Cardiac fibroblast (primary cell): ENCODE measurements at places on chromosomes 2 and 18.

DNA sequence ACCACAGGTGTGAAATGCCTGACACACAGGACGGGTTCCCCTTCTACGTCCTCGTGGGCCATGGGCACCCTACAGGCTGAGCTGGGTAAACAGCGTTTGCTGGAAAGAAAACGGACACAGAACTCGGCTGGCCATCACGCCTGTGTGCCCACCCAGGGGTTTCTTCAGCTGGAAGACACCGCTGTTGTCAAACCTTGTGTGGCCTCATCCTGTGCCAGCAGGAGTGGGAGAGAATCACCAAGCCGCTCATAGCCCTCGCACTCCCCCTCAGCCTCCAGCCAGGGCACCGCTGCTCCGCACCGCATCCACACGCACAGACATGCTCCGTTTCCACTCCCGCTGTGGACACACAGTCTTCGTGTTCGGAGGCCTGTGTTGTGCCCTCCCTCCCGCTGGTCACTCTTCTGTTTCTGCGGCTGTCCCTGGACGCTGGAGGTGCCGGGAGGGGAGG is 161.4 kb downstream of the PXDN start:
- no peak for DNase-seq

GRCh38 chr2:33317369-33318007 is 159.0 kb upstream of the RASGRP3 start:
- DNase-seq = no peak

GRCh38 chr2:173298536-173299097 is 56.1 kb upstream of the CDCA7 start:
- DNase-seq = peak; percentile 27

DNA sequence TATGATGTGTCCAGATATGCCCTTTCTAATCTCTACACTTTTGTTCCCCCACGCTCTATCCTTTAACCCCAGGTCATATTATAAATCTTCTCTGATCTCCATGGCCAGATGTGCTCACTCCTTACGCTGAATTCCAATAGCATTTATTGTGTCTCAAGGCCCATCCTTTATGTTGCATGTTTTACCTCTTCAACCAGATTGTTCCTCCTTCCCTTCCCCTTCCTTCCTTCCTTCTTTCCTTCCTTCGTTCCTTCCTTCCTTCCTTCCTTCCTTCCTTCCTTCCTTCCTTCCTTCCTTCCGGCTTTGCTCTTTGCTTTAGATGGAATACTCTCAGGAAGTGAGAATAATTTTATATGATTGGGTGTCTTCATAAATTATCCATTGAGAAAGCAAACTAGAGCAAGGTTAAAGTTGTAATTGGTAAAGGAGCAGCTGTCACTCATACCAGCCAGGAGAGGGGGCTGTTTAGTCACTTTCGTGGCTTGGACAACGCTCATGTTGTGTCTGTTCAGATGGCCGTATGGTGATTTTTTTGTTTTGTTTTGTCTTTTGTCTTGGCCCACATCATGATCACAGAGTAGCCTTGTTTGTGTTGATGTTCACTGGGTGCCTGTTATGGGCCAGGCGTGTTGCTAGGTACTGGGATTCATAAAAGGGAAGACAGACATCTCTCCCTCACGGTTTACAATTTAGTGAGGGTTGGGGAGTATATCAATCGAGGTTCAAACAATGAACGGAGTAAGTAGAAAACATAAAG is 68.0 kb downstream of the DAW1 start:
- peak; percentile 78 for DNase-seq

DNA sequence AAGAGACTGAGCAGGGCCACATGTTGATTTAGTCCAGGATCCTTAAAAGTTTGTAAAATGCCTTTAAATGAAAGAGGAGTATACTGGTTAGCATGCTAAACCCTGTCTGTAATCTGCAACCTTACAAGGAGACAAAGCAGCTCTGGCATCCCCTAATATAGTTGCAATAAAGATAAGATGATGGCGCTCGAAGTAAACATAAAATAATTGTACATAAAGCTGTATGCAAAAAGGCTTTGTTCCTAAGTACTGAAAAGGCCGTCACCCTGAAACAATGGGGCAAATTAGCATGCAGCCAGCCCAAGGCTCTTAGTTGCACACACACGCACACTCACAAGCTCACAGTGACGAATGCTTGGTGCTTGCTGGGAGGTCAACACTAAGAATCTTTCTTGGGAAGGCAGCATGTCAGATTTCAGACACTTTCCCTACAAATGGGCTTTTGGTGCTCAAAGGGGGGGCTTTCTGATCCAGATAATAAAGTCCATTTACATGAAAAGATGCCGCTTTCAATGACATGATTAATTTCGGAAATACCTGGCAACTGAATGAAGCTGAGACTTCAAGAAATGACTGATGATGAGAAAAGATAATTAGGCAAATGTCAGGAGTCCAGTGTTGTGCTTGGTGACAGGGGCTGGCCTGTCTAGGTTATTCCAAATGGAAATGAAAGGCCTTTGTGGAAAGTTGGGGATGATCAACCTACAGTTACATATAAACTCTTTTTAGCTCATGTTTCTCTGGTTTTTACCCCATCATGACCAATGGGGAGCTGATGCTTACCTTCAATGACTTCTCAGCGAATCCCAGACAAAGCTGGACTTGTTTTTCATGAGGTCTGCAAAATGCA is 370.3 kb downstream of the MEIS1 start:
- DNase-seq = no peak

GRCh38 chr2:84908948-84909713 is 3.7 kb downstream of the TMSB10 start:
- DNase-seq = no peak

- DNase-seq = peak; percentile 12
Measured at GRCh38 chr2:176446718-176447414, 177.6 kb downstream of the MTX2 start.

- peak; percentile 66 for DNase-seq
Measured at GRCh38 chr2:46966576-46966975, 51.0 kb upstream of the MCFD2 start.

GRCh38 chr2:62814123-62814522 is 108.6 kb downstream of the EHBP1 start:
- DNase-seq = peak; percentile 83

DNA sequence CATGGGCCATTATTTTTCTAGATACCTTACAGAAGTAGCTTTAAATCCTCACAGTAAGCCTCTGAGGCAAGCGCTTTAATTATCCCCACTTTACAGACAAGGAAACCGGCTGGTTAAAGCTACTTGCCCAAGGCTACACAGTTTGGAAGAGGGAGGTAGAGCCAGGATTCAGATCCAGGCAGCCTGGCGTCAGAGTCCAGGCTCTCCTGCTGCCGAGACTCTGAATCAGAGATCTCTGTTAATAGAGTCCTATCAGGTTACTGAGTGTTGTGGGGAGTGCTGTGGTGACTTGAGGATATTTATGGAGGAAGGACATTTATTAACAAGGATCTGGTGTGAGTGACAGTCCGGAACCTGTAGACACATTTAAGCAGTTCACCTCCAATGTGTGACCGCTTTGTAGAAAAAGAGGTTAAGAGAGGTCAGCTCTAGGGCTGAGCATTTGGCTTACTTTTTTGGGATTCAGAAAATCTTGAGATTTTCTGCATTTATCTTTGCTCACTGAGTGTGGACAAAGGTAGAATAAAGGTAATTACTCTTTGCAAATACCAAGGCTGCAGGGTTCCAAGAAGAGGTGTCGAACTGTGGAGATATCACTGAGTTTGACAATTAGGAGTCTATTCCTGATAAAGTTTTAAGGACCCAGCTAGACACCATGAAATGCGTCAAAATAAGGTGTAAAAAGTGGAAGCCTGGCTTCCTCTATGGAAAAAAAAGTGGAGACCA is 1.6 kb upstream of the CEP192 start:
- DNase-seq = no peak

GRCh38 chr2:6073191-6074088 is 381.3 kb downstream of the SOX11 start:
- no peak for DNase-seq

DNA sequence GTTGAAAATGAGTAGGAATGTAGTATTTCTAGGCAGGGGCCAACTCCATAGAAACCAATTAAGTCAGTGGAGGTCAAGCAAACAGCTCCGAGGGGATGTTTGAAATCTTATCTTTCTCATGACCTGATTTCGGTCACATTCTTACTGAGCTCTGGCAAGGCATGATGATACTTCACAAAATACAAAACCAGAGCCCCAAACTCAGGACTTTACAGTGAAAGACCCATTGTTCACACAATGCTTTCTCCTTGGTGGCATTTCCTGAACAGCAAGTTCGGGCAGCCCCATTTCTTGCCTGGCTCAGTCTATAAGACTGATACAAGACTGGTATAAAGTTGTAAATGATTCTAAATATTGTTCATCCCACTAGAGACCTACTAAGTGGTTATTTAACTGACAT is 53.3 kb downstream of the LAMA1 start:
- DNase-seq = no peak

DNA sequence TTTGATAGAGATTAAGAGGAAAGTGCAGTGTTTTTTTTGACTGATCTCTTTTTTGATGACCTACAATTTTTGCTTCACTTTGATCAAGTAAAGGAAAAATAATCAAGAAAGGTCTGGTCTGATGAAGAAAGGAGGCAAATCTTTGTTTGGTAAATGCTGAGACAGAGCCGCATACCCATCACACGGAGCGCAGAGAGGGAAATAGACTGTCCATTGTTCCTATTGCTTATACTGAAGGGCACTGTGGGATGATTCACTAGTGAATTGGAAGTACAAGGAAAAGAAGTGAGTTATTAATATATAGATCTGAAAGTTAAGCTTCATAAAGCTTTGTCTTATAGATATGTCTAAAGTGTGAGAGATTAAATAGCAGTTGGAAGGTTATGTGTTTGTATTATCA is 455.1 kb downstream of the PLCL1 start:
- DNase-seq = no peak
